ENCODE measurements at places on chromosomes 1 and 21.
A peak's percentile ranks its signal among the peaks of the same experiment; 100 is the strongest.

DNA sequence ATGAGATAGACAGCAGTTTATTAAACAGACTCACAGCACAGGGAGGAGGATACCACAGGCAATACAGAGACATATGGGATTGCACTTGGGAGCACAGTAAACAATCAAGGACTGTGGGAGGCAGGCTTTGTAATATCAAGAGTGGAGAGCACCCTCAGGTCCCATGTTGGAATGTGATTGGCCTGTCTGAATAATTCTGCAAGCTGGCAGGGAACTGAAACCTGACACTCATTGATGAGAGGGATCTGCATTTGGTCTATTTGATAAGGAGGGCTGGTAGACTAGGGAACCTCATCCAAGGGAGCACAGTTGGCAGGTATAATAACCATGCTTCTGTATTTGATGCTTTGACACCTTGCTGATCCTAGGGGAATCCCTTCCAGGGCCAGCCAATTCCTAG is 69.9 kb upstream of the PRMT6 start:
- no peak for DNase-seq

DNA sequence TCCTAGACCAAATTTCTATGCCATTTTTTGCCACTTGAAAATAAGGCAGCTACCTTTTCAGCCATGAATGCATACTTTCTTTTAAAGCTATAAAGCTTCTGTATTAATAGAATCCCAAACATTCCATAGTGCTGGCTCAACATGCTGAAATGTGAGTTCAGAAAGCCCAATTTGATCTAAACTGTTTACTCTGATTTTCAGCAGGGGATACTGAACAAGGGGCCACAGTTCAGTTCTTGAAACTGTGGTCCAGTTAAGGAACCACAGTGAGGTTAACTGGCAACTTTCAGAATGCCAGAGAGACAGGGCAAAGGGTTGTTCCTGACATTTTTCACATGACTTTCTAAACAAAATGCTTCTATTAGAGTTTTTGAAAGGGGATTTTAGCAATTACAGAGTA is 85.7 kb upstream of the COL11A1 start:
- no peak for DNase-seq

GRCh38 chr1:44631333-44631646 is 43.0 kb downstream of the TMEM53 start:
- DNase-seq, result no peak

DNA sequence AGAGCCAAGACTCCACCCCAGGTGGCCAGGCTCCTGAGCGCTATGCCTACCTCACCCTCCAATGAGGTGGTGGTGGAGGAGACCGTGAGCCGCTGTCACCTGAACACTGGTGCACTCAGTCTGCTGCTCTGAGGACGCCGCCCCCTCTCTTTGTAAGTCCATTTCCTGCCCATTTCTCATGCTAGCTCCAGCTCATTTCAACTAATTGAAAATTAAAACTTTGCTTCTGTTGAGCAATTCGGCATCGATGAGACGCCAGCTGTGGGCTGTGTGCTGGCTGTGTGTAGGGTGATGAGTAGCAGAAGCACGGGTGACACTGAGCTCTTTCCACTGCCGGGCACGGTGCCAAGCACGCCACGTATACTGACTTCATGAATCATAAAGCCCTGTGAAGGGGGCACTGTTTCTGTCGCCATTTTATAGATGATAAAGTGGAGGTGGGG is 11.2 kb downstream of the TNFRSF1B start:
- DNase-seq, result peak; percentile 80

DNA sequence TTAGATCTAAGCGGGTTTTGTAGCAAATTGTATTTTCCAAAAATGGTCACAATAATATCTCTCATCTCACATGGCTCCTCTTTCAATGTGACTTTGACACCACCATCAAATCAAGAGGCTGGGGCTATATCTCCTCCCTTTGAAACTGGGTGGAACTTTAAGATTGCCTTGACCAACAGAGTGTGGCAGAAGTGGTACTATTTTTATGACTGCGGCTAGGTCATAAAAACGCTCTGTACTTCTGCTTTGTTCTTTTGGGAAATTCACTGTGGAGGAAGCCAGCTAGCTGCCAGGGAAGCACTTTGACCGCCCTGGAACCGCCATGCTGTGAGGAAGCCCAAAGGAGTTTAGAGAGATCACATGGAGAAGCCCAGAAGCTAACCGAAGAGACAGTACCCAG is 50.7 kb upstream of the ACOT11 start:
- DNase-seq, result peak; percentile 79

DNA sequence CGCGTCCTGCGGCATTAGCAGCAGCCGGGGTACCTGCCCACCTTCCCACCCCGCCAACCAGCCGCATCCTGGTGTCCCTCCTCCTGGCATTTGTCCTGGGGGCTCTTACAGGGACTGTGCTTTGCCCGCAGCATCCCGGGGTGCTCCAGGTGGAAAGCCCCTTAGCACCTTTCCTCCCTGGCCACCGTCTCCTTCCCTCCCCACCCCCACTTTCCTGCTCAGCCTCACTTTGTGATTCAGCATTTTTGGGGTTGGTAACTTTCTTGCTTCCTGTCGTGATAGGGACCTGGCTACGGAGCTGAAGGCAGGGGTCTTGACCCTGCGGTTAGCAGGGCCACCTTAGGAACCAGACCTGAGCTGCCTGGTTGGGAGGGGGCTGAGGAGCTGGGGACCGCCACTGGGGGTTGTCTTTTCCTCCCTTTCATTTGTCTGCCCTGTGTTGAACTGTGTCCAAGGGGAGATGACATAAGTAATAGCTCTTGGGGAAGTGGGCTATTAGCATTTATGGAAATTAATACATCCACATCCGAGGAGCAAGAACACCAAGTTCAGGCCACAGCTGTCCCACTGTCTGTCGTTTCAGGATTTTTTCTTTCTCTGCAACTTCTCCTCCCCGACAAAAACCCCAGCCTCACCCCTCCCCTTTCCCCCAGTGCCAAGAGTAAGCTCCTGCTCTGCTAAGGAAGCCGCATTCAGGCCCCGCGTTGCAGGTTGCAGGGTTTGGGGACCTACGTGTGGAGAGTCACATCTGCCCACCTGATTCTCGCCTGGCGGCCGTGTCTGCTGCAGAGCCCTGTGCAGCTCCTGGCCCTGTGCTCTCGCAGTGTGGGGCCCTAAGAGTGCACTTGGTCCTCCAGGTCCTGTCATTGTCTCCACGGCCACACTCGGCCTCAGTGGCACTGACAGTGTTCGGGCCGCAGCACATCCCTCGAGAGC is 1.6 kb upstream of the NPHP4 start:
- peak; percentile 28 for DNase-seq

GRCh38 chr21:42777064-42777756 is 102.1 kb downstream of the WDR4 start:
- no peak for DNase-seq

DNA sequence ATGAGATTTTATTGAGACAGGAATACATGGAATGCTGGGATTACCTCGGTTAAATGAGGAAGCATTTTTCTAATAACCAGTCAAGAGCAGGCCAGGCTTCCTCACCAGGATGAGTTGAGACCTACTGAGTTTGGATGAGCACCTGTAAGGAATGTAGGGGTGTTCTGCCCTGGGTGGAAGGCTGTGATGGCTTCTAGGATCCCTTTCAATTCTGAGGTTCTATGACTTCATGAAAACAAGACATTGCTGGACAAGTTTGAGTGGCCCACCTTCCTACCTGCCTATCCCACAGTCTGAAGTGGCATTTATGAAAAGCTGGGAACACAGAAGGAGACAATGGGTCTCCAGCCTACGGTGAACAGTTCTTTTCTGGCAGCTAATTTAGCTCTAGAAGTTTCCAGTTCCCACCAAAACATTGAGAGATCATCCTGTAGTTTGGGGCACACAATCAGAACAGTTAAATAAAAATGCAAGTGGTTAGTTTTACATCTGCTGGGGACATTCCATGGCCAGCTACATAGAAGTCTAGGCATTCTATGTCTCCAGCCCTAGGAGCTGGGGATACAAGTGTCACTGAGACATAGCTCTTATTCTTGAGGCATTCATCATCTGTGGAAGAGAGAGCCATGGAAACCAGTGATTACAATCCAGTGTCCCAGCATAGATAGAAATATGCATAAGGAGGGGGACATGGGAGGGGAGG is 51.3 kb upstream of the TSPAN2 start:
- no peak for DNase-seq

DNA sequence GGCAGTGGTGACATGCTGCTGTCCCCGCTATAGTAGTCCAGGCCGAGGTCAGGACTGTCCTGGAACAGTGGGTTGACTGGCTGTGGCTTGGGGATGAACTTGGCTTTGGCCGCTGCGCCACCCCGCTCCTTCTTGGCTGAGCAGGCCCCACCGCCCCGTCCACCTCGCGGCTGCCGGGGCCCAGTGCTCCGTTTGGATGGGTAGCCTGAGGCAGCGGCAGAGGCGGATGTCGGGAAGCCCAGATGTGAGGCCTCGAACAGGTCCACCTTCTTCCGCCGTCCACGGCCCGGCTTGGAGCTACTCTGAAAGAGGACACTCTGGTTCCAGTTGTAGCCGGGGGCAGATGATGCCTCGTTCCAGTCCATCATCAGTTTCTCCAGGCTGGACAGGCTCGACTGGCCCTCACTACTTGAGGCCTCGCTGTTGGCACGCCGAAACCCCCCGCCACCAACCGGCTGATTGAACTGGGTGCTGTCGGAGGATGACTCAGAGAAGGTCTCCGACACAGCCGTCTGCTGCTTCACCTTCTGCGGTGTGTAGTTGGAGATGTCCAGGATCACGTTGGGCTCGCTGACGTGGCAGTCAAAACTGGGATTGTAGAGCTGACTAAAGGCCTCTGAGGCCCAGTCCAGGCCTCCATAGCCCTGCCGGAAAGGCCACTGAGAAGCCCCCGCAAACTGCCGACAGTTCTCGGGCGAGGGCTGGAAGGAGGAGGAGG is 55.6 kb downstream of the AHDC1 start:
- DNase-seq, result no peak

GRCh38 chr21:46366091-46366490 is 42.1 kb downstream of the PCNT start:
- DNase-seq, result no peak

GRCh38 chr1:177302357-177303044 is 131.7 kb downstream of the BRINP2 start:
- no peak for DNase-seq

DNA sequence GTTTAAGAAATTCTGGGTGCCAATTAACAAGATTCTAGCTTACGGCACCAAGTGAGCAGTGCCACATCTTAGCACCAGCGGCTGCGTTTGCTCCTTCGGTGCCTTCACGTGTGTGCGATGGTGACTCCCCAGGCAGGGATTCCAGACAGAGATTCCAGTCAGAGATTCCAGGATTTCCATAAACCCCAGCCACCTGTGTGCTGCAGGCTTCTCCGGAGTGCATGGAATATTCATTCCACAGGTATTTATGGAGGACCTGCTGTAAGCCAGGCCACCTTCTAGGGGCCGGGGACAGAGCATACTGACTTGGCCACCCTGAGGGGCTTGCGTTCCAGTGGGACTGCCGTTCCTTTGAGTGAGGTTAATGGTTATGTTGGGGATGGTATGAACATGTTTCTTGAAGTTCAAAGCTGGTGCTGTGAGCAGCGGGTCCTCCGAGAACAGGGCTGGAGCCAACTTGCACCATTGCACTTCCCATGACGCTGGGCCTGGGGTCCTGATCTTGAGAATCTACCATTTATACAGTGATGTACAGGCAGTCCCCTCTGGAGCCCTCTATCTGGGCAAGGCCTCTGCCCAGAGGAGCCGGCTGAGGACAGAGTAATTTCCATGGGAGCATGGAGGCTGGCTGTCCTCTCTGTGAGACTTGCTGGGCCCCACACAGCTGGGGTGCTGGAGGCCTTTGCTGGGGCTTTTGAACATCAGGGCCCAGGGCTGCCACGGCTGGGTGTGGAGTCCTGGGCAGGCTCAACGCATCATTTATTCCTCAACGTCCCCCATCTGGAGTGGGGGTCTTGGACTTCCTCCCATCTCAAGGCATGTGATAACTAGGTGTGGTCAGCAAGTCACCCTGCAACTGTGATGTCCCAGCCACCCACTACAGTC is 58.8 kb upstream of the AJAP1 start:
- DNase-seq, result no peak

- no peak for DNase-seq
These were observed 10.2 kb downstream of the ERG start for GRCh38 chr21:38487901-38488639.

- no peak for DNase-seq
These were observed 437.7 kb downstream of the GPATCH2 start for GRCh38 chr1:217193151-217193550.

DNA sequence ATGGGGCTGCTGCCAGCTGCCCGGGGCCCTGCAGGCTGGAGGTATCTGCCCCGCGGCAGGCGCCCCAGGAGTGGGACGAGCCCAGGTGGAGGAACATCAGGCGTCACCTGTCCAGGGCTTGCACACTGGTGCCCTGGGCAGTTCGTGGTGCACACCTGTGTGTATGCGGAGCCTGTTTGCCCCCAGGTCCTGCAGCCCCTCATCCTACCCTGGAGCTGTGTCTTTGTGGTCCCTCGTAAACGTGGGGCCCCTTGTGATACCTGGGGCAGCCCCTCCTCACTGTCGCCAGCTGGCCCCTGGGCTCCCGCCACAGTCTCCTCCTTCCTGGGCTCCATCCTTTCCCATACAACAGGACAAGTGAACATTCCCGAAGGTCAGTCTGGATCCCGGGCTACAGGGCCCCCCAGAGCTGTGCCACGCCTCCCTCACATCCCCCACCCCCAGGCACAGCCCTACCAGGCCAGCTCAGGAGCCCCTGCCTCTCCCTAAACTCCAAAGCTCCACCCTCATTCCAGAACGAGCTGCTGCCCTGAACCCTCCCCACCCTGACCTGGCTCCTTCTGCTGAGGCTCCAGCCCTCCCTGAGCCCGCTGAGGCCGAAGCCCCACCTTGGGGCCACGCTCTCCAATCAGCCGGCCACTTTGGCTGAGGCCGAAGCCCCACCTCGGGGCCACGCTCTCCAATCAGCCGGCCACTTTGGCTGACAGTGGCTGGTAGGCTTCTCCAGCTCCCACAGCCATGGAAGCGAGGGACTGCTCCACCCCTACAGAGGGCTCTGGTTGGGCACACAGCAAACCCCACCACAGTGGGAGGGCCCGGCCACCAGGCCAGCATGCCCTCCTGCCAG is 42.6 kb downstream of the UBE2G2 start:
- DNase-seq, result no peak

- no peak for DNase-seq
These were observed 171.7 kb downstream of the CRB1 start for GRCh38 chr1:197439708-197440280.

DNA sequence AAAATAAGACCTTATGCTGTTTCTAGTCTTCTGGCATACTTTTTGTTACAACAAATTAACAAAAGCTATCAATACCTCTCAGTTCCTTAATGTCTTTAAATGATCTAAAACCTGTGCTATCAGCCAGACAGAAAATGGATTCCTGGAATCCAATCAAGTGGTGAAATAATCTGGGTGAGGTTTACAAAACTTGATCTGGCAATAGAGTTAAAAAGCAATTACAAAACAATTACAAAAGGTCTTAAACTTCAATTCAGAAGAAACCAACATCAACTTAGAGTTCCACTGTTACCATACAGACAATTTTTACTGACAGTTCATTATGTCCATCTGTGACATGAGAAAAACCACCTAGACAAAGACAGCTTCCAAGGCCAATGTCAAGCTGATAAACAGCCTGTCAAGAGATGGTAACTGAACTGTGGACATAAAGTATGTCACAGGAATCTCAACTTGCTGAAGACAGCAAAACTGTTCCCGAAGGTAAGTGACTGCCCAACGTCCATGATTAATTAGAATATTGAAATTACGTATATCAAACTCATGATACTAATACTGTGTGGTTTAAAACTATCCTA is 17.4 kb downstream of the ZZZ3 start:
- no peak for DNase-seq

All from NB4 (cell line).